ENCODE measurements at places on chromosomes 1 and 21. TPM values are rescaled to one million over a fixed set of nuclear protein-coding genes. Genes with fewer than 3 reads are reported as not detected.

TNNT2 gene
- 3.5 TPM for total RNA-seq

TFF3 gene
- total RNA-seq, result not detected

CFAP107 gene
- not detected for total RNA-seq

TNFRSF8 gene
- under 0.01 TPM for total RNA-seq

HAO2 gene
- total RNA-seq, result not detected

NHLH1 gene
- total RNA-seq, result not detected

GFI1 gene
- total RNA-seq, result under 0.01 TPM

PRELP gene
- total RNA-seq, result under 0.01 TPM

SPRR1A gene
- total RNA-seq, result not detected

SELL gene
- not detected for total RNA-seq

FMN2 gene
- total RNA-seq, result 35.0 TPM

MYOG gene
- total RNA-seq, result not detected

BEND5 gene
- total RNA-seq, result not detected

FABP3 gene
- 54.8 TPM for total RNA-seq

TCHHL1 gene
- total RNA-seq, result not detected

TSNAX gene
- 51.8 TPM for total RNA-seq

EPS8L3 gene
- not detected for total RNA-seq
